ENCODE measurements at places on chromosomes 6 and 20.

DNA sequence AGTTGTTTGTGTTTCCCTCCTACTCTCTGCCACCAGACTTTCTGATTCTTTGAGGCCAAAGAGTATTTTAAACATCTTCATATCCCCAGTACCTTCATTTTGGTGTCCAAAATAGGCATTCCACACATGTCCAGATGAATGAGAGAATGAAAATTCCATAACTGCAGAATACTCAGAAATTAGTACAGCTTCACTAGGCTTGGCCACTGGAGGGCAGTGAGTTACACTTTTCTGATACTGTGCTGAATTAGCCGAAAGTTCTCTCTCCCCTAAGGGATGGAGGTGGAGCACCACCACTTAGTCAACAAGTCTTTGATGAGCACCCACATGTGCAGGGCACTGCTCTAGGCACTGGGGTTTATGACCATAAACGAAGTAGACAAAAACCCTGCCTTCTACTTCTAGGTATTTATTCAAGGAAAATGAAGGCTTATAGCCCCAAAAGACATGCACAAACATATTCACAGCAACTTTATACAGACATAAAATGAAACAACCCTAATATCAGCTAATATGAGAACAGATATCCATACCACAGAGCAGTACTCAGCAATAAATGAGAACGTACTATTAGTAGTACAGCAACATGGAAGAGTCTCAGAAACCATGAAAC, 46.1 kb upstream of the TMEM217 start:
- peak; percentile 79 for ATAC-seq

DNA sequence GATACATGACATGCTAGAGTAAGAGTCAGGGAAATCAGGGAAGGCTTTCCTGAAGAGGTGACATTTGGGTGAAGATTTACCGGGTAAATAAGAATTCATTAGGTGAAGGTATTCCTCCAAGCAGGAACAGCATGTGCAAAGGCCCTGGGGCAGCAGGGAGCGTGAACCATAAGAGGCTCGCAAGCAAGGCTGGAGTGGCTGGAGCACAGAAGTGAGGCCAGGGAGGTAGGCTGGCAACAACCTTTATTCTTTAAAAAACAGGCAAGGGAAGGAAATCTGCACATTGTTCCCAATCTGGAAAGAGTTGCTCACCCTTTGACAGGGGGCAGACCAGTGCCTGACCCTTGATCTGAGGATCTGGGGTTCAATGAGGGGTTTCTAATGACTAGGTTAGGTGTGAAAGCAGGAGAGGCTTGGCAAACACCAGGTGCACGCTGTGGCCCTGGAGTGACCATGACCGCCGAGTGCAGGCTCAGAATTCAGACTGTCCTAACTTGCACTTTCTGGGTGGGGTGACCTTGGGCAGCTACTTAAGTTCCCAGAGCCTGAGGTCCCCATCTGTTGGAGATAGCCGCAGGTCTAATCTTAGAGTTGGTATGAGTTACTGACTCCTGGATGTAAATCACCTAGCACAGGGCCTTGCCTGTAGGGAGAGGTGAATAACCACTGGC, 1.9 kb downstream of the KIAA1755 start:
- no peak for ATAC-seq

- ATAC-seq, result peak; percentile 78
Measured at GRCh38 chr6:123715006-123715863, 78.5 kb upstream of the TRDN start.

GRCh38 chr6:1481286-1481685, 91.9 kb downstream of the FOXF2 start:
- no peak for ATAC-seq
